ENCODE measurements at places on chromosomes 7 and 10.

- DNase-seq: no peak
Observed at GRCh38 chr7:10956528-10956927, 17.1 kb upstream of the PHF14 start.

- no peak for DNase-seq
Observed at GRCh38 chr10:130567436-130567835, 431.2 kb downstream of the GLRX3 start.

DNA sequence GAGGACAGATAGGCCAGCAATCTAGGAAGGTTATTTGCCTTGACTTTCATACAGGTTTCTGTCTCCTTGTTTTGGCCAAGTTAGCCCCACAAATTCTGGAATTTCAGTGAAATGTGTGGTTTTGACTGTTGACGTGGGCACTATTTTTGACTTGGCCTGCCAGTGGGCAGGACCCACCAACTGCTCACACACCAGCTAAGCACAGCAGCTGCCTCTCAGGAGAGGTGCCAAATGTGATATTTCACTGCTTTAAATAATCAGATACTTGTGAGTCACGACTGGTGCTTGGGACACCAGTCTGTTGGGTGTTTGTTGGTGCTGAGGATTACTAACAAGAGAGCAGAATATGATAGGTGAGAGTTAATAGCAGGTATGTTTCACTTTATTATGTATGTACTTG is 409.7 kb upstream of the MTPN start:
- DNase-seq: no peak

- DNase-seq: no peak
Observed at GRCh38 chr10:1648648-1649047, 88.7 kb downstream of the ADARB2 start.

DNA sequence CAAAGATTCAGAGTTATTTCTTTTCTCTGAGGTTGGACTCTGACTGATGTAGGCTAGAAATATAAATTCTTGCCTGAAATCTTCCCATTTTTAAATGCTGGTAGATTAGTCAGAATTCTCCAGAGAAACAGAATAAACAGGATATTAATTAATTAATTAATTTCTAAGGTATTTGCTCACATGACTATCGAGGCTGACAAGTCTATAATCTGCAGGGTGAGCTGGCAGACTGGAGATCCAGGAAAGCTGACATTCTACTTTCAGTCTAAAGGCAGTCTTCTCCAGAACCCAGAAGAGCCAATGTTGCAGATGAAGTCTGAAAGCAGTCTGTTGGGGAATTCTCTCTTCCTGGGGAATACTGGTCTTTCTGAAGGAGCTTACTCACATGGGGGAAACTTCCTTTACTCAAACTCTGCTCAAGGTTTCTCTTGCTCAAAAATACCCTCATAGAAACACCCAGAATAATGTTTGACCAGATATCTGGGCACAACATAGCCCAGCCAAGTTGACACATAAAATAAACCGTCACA is 189.7 kb downstream of the KIF20B start:
- DNase-seq: no peak

DNA sequence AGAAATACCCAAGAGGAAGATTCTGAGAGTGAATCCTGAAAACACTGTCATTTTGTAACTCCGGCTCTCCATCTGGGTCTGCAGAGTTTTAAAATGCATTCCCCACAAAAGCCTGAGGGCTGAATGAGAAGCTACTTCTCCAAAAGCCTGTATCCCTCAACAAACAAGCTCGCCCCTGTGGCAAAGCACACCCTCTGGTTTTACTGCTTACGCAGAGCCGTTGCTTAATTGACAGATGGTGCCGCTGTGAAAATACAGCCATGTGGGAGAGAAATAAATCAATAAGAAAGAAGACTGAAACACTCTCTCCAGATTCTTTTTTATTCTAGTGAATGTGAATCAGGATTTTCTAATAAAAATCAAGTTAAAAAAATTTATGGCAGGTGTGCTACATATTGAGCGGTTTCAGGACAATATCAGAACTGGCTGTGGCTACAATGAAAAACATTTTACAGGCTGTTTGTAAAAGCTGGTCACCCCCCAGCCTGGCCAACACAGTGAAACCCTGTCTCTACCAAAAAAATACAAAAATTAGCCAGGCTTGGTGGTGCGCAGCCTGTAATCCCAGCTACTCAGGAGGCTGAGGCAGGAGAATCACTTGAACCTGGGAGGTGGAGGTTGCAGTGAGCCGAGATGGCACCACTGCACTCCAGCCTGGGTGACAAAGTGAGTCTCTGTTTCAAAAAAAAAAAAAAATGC is 32.5 kb downstream of the C7orf33 start:
- no peak for DNase-seq

GRCh38 chr7:80466636-80467035 is 45.2 kb downstream of the GNAT3 start:
- DNase-seq: no peak

DNA sequence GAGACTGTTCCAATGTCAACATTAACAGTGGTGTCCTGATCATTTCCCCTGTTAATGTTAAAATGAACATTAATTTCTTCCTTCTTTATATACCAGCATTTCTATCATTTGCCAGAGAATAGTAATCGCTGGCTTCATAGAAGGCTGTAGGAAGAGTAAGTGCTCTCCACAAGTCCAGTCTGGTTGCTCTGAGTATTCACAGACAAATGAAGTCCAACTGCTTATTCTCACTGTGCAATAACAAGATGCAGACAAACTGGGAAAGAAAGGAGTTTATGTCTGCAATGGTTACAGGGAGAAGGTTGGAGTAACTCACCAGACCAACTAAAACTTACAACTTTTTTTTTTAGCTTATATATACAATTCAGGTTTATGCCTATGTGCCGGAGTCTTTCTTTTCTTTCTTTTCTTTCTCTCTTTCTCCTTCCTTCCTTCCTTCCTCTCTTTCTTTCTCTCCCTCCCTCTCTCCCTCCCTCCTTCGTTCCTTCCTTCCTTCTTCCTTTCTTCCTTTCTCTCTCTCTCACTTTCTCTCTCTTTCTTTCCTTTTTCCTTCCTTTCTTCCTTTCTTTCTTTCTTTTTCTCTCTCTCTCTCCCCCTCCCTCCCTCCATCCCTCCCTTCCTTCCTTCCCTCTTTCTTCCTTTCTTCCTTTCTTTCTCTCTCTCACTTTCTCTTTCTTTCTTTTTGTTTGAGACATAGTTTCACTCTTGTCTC is 19.1 kb downstream of the CDC14C start:
- DNase-seq: no peak

DNA sequence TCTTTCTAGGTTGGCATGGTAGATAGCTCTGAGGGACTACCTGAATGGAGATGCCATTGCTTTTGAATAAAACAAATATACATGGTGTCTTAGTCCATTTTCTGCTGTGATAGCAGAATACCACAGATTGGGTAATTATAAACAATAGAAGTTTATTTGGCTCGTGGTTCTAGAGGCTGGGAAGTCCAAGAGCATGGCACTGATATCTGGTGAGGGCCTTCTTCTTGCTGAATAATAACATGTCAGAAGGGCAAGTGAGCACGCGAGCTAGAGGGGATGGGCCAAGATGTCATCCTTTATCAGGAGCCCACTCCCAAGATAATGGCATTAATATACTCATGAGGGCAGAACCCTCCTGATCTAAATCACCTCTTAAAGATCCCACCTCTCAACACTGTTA is 21.9 kb downstream of the SGPL1 start:
- DNase-seq: no peak

- no peak for DNase-seq
Observed at GRCh38 chr7:50293509-50294179, 10.9 kb upstream of the IKZF1 start.

DNA sequence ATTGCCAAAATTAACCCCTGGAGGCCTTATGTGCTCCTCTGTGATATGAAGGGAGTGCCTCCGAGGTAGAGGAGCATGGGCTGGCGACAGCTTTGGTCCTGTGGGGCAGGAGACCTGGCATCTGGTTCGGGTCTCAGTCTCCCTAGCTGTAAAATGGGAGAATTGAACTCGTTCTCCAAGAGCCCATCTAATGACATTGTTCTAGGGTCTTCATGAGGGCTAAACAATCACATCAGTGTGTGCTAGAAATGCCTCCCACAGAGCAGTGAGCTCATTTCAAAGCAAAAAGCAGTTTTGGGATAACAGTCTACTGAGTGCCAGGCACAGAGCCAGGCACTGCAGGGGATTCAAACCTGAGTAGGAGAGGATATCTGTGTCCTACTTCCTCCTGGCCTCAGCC is 248.0 kb downstream of the RPS24 start:
- DNase-seq: no peak

DNA sequence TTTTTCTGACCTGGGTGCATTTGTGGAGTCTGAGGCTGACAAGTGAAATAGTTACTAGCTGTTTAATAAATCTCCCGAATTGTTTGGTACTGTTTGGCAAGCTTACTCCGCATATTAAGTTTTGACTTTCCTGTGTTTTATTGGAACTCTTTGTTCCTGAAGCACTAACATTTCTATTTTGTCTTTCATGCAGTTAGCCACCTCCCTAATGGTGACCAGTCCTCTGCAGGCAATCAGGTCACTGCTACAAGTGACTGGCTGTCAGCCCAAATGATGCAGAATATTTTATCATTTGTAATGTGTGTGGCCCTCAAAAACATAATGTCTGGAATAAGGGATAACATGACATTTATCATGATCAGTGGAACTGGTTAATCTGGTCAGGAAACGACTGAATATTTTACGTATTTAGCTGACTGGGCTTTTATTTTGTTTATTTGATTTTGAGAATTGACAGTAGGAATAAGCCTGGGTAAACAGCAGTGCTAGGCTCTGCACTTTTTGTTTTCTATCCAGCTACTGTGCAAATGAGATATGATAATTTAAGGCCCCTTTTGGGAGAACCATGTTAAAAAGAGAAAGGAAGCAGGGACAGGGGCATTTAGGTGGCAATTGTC is 82.9 kb downstream of the ST7 start:
- DNase-seq: no peak

- DNase-seq: no peak
Observed at GRCh38 chr7:24381894-24382505, 98.0 kb downstream of the NPY start.

- no peak for DNase-seq
Observed at GRCh38 chr10:88245974-88246511, 337.1 kb downstream of the RNLS start.

GRCh38 chr10:26621889-26622711 is 75.4 kb upstream of the PDSS1 start:
- DNase-seq: no peak

DNA sequence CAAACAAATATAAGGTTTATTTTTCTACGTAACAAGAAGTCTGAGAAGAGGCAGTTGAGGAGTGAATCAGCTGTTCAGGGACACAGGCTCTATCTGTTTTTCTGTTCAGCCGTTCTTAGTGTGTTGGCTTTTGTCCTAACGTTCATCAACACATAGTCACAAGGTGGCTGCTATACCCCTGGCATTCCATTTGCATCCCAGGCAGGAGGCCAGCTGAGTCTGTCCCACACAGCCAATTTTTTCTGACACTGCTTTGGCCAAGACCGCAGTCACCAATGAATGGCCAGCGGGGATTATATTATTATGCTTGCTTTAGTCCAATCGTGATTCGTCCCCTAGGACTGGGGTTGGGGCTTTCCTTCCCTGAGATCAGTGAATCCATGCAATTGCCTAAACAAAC is 143.4 kb upstream of the CHST15 start:
- DNase-seq: no peak

DNA sequence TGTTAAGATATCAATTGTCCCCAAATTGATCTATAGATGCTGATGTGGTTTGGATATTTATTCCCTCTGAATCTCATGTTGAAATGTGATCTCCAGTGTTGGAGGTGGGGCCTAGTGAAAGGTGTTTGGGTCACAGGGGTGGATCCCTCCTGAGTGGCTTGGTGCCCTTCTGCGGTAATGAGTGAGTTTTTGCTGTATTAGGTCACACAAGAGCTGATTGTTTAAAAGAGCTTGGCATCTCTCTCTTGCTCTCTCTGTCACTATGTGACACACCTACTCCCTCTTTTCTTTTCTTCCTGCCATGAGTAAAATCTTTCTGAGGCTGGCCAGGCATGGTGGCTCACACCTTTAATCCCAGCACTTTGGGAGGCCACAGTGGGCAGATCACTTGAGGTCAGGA is 98.2 kb upstream of the KAT6B start:
- DNase-seq: no peak
